ENCODE measurements at places on chromosomes 4 and X.

DNA sequence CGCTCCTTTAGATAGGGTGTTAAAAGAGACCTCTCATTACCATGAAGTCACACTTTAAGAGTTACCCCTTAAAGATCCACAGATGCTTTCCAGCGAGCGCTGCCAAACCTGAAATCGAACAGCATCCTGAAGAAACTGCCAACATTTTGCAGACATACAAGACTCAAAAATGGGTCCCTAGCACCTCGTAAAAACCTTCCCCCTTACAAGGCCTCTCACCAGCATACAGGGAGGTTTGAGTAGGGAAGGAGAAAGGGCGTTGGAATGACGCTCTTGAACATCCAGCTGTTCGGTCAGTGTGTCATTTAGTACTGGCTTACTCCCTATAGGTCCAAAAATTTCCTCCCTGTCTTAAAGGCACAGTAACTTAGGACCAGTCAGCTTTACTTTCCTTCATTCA lies 45.3 kb upstream of the PGRMC1 start:
- no peak for DNase-seq

- DNase-seq, result no peak
Observed at GRCh38 chrX:20253232-20253543, 13.5 kb downstream of the RPS6KA3 start.

- no peak for DNase-seq
Observed at GRCh38 chr4:87130985-87131703, 89.3 kb downstream of the KLHL8 start.

- no peak for DNase-seq
Observed at GRCh38 chr4:78168029-78168428, 110.9 kb downstream of the FRAS1 start.

DNA sequence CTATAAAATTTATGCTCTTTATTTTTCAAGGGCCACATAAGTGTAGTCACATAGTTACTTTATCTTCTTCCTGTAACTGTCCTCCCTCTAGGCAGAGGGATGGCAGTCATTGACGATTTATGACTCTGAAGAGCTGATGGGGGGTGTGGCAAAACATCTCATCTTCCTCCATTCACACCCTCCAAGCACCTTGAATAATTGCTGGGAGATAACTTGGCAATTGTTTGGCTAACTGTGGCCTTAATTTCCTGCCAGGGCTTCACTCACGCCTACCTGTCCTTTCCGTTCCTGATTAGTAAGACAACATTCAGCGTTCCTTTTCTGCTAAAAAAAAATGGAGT lies 329.2 kb downstream of the ARHGAP10 start:
- no peak for DNase-seq

- DNase-seq, result no peak
Observed at GRCh38 chrX:54934890-54935289, 14.3 kb downstream of the TRO start.

DNA sequence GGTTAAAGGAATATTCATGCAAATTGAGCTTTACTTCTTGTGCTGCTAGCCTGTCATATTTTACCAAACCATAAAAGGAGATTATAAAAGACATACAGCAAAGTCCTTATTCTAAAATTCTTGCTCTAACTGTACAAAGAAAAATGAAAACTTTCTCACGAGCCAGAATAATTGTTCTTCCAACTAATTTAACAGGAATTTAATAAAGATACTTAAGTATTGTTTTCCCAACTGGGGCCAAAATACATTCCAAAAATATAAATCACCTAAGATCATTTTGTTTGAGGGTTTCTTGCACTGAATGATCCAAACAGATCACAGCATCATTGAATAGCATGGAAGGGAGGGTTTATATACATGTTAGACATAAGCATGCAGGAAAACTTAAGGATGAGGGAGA lies 127.1 kb upstream of the PCDH18 start:
- DNase-seq, result no peak

DNA sequence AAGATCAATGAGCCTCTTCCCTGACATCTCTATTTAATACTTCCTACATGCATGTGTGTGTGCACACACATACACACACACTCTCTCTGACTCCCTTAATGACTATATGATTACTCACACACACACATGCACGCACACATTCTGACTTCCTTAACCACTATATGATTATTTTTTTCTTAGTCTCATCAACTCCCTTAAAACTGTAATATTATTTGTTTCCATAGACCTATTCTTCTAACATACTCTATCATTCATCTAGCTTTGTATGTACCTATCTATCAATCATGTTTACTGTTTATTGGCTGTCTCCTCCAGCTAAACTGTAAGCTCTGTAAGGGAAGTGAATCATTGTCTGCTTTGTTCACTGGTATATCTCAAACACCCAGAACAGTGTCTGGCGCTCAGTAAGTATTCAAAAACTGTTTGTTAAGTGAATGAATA lies 236.6 kb downstream of the RASL11B start:
- DNase-seq, result no peak

DNA sequence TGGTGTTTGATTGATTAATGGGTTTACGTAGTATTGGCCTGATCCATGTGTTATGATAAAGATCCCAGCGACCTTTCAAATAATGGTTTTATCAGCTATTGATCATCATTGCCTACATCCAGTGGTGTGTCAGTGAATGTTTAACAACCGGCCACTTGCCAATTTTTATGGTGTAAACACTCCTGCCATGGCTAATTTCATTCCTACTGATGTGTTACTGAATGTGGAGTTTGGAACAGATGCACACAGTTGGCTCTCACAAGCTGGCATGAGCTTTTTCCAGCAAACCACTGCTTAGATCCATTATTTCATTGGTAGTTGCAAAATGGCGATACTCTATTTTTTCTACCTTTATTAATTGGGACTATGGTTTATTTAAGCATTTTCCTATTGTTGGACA lies 139.9 kb downstream of the REPS2 start:
- no peak for DNase-seq

- no peak for DNase-seq
Observed at GRCh38 chr4:185346975-185347601, 48.6 kb downstream of the LRP2BP start.

DNA sequence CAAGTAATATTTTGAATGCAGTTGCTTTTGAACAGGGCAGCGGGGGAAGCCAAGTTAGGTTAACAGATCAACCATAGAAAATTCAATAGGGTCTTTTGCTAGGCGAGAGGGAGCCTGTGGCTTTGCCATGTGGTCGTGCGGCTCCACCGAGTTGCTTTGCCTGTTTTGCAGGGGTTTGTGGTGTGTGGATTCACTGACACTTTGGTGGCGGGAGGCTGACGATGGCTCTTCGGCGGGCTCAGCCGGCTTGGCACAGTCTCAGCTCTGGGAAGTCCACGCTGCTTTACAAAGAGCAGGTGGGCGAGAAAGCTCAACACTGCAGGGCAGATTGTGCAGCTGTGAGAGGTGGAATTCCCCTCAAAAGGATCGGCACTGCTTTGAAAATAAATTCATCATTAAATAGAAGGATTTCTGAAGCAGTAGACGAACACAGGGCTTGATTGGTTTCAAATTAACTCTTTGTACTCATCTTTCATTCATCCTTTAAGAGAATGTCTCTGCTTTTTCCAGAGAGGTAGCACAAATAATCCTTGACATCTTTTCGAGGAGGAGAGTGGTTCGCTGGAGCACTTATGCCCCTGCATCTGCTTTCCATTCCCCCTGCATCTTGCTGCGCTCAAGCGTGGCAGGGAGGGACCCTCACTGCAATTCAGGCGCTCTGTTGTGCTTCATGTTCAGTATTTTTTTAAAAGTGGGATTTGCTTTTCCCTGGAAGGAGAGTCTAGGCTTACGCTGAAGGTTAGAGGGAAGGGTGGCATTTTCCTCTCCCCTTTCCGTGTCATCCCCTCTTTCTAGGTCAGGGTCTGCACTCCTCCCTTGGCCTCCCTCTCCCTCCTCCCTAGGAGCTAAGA lies 201.8 kb upstream of the LEF1 start:
- DNase-seq, result no peak

- no peak for DNase-seq
Observed at GRCh38 chrX:39888730-39889129, 209.0 kb downstream of the BCOR start.

- DNase-seq, result peak; percentile 82
Observed at GRCh38 chr4:40264995-40265909, 68.4 kb downstream of the RHOH start.

- no peak for DNase-seq
Observed at GRCh38 chr4:137981277-137981676, 260.9 kb downstream of the SLC7A11 start.

GRCh38 chrX:41759817-41760216 lies 35.8 kb downstream of the GPR82 start:
- DNase-seq, result peak; percentile 28

- DNase-seq, result no peak
Observed at GRCh38 chrX:140477987-140478386, 26.9 kb downstream of the SOX3 start.

DNA sequence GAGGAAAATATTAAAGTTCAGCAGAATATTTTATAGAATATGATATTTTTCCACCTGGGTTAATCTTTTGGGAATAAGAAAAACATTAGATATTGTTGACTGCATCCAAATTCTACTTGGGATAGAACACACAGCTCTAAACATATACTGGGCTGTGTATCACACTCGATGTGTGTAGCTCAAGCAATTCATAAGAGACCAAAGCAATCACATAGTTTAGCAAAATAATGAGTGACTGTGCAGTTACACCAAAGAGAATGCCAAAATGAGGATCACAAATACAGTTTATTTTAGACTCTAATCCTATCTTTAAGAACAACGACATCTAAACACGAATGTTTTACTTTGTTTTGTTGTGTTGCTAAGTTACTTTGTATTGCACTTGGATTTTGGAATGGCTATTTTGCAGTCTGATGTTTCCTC lies 101.2 kb downstream of the CBR4 start:
- no peak for DNase-seq

GRCh38 chr4:53562409-53562808 lies 28.9 kb downstream of the LNX1 start:
- no peak for DNase-seq

- DNase-seq, result no peak
Observed at GRCh38 chr4:44806071-44806470, 79.7 kb upstream of the GNPDA2 start.

- DNase-seq, result no peak
Observed at GRCh38 chr4:108454227-108454626, 166.1 kb upstream of the RPL34 start.

- DNase-seq, result no peak
Observed at GRCh38 chr4:138138774-138139173, 103.4 kb downstream of the SLC7A11 start.

DNA sequence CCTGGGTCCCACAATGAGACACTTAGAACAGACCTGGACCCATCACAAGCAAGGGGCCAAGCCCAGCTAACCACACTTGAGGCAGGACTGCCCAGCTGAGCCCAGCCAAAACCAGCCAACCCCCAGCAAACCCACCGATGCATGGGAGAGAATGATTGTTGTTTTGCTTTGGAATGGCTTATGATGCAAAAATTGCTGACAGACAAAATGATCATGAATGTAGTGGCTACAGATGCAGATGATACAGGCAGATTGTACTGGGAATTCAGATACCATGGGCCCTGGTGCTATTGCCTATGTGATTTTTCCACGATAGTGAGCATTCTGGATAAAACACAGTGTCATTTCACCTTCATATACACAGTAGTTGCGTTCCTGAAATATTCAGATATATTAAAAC lies 9.0 kb upstream of the ZCCHC4 start:
- DNase-seq, result no peak

DNA sequence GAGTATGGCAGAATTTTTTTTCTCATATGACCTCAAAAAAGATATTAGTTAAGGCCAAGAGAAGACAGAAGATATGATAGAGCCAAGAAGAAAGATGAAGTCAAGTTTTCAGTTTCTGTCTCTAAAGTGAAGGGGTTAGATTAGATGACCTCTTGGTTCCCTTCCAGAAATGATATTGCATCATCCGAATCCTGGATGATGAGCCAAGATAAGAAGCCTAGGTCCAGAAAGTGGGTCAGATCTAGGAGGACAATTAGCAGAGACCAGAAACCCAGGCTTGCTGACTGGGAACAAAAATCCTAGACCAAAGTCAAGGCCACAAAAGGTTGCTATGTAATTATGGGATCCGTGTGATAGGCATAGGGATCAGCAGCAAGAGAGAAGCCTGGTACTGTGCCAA lies 20.2 kb downstream of the SATL1 start:
- no peak for DNase-seq

- DNase-seq, result no peak
Observed at GRCh38 chr4:94944726-94945125, 187.0 kb downstream of the BMPR1B start.

DNA sequence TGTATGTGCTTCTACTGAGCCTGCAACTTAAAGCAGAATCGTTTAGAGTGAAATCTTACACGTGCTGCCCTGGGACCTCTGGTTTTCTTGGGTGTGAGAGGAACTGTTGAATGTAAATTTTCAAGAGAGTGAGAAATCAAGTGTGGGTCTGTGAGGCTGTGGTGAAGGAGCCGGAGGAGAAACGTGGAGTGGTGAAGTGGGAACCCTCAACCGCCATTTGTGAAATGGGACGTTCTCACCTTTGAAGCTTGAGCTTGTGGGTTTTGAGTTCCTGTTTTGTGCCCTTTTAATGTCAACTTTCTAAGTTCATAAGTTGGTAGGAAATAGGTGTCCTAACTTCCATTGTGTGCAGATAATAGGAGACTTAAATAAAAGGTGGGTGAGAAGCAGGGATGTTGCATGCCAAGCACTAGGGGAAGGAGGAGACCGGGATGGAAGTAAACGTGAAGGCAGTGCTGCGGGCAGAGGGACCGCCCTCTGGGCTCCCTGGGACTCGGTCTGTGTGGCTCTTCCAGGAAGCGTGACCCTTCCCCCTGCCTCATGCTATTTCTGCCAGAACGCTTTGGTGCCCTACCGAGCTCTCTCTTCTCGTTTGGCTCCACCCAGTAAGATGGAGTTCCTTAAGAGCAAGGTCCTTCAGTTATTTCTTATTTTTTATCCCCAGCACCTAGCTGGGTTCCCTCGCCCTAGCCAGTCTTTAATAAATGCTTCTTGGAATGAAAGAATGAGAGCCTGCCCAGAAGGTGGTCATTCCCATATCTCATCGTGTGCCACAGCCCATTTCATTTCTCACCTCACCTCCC lies 56.0 kb downstream of the TMEM131L start:
- no peak for DNase-seq

DNA sequence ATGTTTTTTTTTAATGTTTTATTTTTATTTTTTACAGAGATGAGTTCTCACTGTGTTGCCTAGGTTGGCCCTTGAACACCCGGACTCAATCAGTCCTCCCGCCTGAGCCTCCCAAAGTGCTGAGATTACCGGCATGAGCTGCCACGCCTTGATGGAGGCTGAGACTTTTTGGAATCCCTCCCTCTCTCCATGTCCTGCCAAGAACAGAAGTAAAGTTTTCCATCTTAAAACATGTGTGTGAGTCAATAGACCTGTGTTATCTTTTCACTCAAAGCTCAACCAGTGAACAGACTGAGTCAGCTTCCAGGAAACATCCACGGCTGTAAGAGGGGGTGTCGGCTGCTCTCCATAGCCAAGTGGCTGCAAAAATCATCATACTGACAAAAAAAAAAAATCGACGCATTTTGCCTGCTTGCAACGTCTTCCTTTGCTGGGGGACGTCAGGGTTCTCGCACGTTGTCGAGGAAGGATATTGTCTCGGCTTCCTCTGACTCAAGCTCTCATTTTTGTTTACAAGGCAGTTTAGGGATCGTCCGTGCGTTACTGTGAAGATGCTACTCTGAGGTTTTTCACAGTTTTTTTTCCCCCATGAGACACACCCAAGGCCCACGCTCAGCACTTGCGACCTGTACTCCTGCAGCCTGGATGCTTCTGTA lies 10.0 kb upstream of the ASMTL start:
- no peak for DNase-seq

Measured in MV-4-11 (cell line).